ENCODE measurements at places on chromosomes 2 and 18. TPM values are rescaled to one million over a fixed set of nuclear protein-coding genes. Genes with fewer than 3 reads are reported as not detected.

- no peak overlapping the region for H3K27ac ChIP-seq
- peaks cover 21% of the 10 kb centered on the region for H3K4me1 ChIP-seq
- H3K36me3 ChIP-seq = peaks cover 46% of the 10 kb centered on the region
- no peak overlapping the region for H3K4me3 ChIP-seq
Observed at GRCh38 chr2:219215871-219216534, 2.8 kb downstream of the ABCB6 start.

The LAMA1 gene
- 1.4 TPM for total RNA-seq

DNA sequence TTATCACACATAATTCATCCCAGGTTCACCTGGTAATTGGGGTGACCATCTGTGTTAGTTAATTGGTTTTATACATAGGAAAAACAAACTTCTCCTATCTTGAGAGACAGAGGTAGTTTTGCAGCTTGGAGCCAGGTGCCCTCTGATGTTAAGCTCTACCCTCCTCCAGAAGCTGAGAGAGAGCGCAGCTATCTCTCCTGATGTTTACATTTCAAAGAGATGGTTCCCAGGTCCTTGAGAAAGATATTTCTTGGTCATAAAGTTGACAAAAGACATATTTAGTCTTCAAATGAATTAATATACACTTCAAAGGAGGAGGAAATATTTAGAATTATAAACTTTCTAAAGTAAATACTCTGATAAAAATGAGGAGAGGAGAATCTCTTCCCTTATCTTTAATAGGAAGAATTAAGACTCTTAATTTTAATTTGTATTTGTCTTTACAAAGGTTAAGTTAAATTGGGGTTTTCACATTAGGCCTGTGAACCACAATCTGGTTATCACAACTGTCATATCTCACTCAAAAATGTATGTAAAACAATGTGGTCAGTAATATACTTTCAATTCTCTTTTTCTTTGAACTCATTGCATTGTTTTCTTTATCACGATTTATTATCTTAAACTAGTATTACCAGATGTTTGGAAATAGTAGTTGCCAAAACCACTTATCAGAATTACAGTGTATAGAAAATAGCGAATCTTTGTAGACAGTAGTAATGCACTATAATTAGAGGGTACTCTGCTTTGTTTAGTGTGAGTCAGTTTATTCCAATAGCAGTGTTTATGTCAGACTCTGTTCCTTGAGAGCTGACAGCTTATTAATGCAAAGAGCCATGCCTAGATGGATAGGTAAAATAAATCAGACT is 26.8 kb downstream of the SERPINB4 start:
- H3K27ac ChIP-seq = no peak overlapping the region
- H3K36me3 ChIP-seq = no peaks in the 10 kb centered on the region
- H3K4me1 ChIP-seq = no peaks in the 10 kb centered on the region
- no peak overlapping the region for H3K4me3 ChIP-seq
- no peaks in the 10 kb centered on the region for H3K27me3 ChIP-seq

DNA sequence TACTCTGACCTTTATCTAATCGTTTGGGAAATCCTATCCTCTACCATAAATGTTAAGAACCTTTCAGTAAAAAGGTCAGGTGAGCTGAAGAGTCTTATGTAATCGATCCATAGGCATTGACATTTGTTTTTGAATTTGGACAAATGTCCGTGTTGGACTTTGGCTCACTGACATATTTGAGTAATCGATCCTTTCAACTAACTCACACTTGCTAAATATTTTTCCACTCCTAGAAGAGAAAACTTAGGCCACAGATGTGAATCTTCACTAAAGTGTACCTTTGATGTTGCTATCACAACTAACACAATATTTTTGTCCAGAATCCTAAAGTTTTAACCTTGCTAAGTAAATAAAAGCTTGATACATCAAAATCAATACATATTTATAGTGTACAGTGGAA is 89.5 kb downstream of the CCDC102B start:
- no peaks in the 10 kb centered on the region for H3K36me3 ChIP-seq
- H3K27ac ChIP-seq = no peak overlapping the region
- H3K4me3 ChIP-seq = no peak overlapping the region
- H3K4me1 ChIP-seq = no peaks in the 10 kb centered on the region

GRCh38 chr2:134405611-134406081 is 151.8 kb downstream of the MGAT5 start:
- peaks cover 18% of the 10 kb centered on the region for H3K36me3 ChIP-seq
- DNase-seq = no peak
- no peak overlapping the region for H3K4me3 ChIP-seq
- H3K27me3 ChIP-seq = no peaks in the 10 kb centered on the region
- H3K4me1 ChIP-seq = peaks cover 13% of the 10 kb centered on the region
- H3K27ac ChIP-seq = no peak overlapping the region

- H3K4me1 ChIP-seq = no peaks in the 10 kb centered on the region
- H3K27ac ChIP-seq = no peak overlapping the region
- DNase-seq = no peak
- H3K36me3 ChIP-seq = no peaks in the 10 kb centered on the region
- H3K4me3 ChIP-seq = no peak overlapping the region
Observed at GRCh38 chr2:2472881-2473280, 141.8 kb upstream of the MYT1L start.

The PRKAG3 gene
- not detected for total RNA-seq

GRCh38 chr2:179626261-179626660 is 235.2 kb downstream of the ZNF385B start:
- no peaks in the 10 kb centered on the region for H3K4me1 ChIP-seq
- no peaks in the 10 kb centered on the region for H3K36me3 ChIP-seq
- DNase-seq = no peak
- H3K27ac ChIP-seq = no peak overlapping the region
- H3K27me3 ChIP-seq = no peaks in the 10 kb centered on the region
